LHCN-M2 (cell line): ENCODE measurements at places on chromosomes 2 and 18. TPM values are rescaled to one million over a fixed set of nuclear protein-coding genes. Genes with fewer than 3 reads are reported as not detected.

SERPINB10 gene
- total RNA-seq: not detected in 2 replicates

DNA sequence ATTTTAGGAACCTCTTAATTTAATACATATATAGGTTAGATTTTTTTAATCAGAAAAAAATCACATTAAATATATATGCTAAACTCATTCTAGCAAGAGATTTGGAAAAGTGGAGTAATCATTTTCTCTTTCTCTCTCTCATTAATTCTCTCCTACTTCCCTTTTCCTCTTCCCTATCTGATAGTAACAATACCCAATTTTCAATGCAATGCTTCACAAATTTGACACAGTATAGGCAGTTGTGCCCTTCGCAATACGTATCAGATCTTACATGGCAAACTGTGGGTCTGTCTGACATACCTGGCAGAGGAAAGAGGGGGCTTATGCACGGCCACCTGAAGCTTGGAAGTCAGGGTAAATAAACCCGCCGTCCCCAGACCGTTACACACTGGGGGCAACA, 444.3 kb downstream of the NBAS start:
- no peak for DNase-seq

DNA sequence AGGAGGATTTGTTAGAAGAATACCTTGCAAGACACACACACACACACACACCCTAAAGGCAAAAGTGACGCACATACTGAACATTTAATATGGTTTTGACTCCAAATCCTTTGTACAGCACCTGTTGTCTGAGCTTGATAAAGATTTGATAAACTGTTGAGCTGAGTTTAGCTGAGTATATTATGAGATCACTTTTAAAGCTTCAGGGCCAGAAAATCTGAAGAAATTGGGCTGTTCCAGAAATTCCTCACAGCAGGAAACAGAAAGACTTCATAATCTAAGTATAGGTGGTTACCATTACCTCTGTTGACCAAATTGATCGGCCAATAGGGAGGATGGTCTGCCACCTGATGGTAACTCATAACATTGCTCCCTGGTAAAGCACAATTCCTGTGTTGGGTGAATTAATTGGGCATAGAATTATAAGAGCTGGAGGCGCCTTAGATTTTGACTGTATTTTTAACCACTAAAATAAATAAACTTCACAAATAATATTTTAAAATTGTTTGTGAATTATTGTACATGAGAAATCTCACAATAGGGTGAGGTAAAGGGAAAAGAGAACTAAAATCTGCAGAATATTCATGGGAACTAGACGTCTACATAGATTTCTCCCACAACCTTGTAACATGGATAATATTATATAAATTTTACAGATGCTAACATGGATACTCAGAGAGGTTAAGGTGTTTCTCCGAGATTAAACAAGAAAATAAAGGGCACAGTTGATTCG, 21.8 kb upstream of the RPIA start:
- DNase-seq: peak; percentile 29

DNA sequence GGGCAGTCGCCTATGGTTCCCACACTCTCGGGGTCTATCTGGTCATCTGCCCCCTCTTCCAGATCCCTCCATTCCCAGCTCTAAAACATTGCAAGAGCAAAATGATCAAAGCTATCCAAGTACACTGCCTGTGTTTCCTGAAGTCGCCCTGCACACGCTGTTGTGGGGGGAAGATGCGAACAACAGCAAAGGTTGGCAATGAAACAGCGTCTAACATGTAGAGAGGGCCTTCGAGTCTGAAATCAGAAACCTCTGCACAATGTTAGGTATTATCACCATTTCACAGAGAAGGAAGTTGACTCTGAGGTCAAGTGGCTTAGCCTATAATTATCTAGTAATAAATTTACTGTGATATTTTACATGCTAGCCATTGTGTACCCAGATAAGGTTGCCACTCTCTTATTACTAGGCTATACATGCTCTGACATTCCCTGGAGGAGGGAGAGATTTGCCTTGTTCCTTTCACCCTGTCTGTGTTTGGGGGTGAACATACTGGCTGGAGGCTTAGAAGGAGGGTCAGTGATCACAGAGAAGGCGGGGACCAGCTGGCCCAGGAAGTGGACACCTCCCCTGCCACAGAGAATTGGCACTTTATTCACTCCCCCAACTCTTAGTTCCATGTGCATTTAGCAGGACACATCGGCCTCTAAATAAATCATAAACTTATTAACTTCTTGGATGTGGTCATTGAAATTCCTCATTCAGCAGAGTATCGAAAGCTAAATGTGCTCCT, 36.8 kb downstream of the KCTD1 start:
- no peak for DNase-seq

- no peak for DNase-seq
Observed at GRCh38 chr2:37080689-37081088, 3.5 kb downstream of the HEATR5B start.

DNA sequence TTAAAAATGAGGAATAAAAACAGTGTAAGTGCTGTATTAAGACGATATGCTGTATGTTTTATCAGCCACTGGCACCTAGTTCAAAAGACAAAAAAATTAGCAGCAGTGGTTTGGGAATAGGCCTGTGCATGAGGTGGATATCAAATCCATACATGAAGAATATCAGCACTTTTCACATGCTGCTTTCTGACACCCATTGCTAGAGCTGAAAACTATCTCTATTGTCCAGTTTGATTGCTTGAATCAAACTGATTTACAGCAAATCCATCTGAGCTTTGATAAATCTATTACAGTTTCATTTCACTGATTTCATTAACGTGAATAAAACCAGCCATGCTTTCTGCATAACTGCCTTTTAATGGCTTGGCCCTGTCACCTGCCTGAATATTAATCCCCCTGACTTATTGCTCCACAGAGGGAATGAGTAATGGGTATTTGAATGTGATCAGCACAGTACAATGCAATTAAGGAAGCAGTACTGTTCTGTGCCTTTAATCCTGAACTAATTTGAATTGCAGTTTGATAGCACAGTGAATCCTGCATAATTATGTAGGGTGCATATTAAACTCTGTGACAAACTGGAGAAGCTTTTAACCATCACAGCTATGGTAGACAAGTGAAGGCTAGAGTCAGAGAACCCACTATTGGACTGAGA, 154.0 kb downstream of the GPD2 start:
- no peak for DNase-seq

TUBA3E gene
- 0.29 TPM in 1 of 2 replicates, not detected in the other for total RNA-seq
